ENCODE measurements at places on chromosomes 7 and 10. TPM values are rescaled to one million over a fixed set of nuclear protein-coding genes. Genes with fewer than 3 reads are reported as not detected.

DNA sequence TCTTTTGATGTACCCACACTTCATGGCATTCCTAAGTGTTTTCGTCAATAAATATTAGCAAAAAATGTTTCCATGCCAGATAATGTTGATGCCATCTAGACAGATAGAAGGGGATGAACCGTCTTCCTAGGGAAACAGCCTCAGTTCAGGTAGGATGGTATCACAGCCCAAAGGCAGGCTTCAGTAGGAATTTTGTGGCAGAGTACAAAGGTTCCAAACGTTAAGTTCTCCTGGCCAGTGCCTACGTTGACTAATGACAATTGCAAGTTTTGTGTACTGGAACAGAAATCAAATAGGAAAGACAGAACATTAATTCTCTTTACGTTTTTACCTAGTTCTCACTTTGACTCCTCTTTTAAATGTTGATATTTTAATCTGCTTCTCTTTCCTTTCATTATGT is 75.0 kb downstream of the ZMYND11 start:
- DNase-seq: no peak

Gene SNX10
- polyA plus RNA-seq: not detected

Gene TCAF2
- 1.9 TPM for polyA plus RNA-seq

DNA sequence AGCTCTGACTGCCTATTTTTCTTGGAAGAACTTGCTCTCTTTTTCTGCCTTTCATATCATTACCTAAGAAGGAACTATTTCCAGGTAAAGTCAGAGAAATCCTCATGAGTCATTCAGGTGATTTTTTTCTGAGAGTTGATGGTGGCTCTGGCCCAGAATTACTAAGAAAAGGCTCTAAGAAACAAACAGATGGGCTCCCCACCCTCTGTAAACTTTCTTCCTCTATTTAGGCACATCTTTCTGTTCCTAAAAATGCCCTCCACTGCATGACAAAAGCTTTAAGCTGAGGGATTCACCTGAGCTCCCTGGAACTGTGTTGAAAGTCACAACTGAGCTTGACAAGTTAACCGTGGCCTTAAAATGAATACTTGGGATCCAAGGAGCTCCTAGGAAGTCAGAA is 1.6 kb downstream of the OLAH start:
- no peak for DNase-seq

DNA sequence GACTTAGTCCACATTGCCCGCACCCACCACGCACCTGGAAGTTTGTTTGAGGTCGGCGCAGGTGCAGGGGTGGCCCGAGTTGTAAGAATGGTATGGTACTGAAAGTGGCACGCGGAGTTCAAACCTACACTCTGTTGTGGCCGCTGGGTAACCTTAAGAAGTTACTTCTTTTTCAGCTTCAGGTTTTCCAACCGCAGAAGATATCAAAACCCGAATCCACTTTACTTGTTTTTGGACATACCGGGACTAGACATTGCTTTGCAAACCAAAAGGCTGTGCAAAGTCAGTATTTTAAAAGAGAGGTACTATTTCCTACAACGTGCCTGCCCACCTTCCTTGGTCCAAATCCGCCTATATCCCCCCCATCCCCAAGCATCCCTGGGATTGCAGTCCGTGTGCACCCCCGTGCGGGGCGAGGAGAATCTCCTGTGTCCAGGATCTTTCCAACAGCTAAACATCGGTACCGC is 1.0 kb downstream of the IGFBP3 start:
- DNase-seq: no peak

- no peak for DNase-seq
These were observed 100.8 kb upstream of the STK17A start for GRCh38 chr7:43481902-43482678.

Gene LGI1
- polyA plus RNA-seq: not detected

DNA sequence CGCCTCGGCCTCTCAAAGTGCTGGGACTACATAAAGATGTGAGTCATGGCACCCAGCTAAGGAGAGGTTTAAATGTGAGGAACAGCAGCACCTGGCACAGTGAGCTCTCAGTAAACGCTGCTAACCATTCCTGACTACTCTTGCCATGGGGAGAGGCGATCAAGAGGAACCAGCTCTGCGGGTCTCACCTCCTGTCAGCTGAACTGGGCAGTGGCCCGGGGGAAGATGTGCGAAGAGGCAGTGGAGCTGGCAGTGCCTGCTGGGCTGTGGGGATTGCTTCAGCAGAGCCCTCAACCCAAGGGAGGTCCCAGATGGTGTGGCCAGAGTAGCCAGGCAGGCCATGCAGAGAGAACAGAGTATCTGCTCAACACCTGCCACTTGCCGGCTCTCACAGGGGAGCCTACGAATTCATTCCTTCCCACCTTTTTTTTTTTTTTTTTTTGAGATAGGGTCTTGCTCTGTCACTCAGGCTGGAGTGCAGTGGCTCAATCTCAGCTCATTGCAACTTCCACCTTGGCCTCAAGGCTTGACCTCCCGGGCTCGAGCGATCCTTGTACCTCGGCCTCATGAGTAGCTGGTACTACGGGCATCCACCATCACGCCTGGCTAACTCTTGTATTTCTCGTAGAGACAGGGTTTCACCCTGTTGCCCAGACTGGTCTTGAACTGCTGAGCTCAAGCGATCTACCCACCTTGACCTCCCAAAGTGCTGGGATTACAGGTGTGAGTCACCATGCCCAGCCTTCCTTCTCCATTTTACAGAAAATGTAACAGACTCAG is 6.8 kb downstream of the POLM start:
- DNase-seq: no peak

GRCh38 chr10:7529638-7530037 is 118.8 kb upstream of the SFMBT2 start:
- DNase-seq: no peak

Gene SPDYE1
- polyA plus RNA-seq: not detected

GRCh38 chr10:114550756-114551635 is 107.1 kb downstream of the ABLIM1 start:
- DNase-seq: no peak

DNA sequence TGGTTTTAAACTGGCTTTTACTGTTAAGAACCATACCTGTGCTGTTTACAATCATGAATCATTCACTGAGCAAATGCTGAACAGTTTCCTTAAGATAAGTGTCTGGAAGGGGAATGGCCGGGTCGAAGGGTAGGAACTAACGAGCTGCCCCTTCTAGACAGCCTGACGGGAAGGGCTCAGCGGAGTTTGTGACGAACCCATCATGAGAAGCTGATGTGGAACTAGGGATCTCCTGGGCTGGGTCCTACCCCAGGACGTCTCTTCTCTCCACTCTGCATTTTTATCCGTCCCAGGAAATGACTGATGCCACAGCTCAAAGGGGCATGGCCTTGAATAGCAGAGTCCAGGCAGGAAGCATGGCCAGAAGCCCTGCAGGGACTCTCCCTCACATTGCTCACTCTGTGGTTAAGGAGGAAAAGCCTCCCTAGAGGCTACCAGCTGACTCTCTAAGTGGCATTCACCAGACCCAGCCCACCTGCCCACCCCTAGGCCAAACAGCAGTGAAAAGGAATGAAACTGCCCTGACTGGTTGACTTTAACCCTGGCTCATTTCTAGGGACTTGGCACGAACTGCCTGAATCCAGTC is 112.0 kb downstream of the PFKFB3 start:
- no peak for DNase-seq

Gene EMX2
- 0.51 TPM for polyA plus RNA-seq

- no peak for DNase-seq
These were observed 80.1 kb downstream of the SEC61G start for GRCh38 chr7:54678763-54679489.

DNA sequence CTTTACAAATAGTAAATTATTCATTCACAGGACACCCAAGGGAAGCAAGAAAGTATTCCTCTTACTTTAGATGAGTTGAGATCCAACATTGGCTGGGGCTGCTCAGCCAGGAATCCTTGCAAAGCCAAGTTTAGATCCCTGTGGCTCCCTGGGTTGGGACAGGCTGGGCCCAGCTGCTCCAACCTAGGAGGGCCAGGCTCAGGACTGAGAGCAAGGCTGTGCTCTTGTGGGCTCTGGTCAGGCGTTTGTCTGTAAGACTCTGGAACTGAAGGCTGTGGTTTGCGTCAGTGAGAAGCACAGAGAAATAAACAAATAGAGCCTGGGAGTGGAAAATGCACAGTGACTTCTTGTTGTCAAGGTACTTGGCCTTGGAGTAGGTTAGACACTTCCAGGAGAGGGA is 53.2 kb upstream of the TMEM273 start:
- no peak for DNase-seq

Gene APBB1IP
- 4.3 TPM for polyA plus RNA-seq

Data from BJ (cell line).